Kidney capillary endothelial cell (primary cell): ENCODE measurements at places on chromosomes 2 and 18.

DNA sequence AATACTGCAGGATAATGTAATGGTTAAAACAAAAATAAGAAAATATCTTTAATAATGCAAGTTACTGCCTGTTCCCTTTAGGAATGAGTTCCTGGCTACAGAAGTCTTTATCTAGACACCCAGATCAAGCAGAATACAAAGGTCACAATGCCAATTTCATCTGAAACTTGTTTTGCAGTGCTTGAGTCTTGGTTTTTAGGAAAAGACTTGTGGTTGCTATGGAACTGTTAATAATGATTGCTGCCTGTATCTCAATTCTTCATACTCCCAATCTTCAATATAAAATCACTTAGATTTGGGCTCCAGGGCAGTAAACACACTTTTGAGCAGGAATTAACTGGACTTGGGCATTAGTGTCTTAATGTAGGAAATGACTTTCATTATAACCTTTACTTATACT lies 14.2 kb downstream of the CAVIN2 start:
- no peak for DNase-seq

GRCh38 chr18:50558948-50559751 lies 737 bp upstream of the MAPK4 start:
- no peak for DNase-seq

DNA sequence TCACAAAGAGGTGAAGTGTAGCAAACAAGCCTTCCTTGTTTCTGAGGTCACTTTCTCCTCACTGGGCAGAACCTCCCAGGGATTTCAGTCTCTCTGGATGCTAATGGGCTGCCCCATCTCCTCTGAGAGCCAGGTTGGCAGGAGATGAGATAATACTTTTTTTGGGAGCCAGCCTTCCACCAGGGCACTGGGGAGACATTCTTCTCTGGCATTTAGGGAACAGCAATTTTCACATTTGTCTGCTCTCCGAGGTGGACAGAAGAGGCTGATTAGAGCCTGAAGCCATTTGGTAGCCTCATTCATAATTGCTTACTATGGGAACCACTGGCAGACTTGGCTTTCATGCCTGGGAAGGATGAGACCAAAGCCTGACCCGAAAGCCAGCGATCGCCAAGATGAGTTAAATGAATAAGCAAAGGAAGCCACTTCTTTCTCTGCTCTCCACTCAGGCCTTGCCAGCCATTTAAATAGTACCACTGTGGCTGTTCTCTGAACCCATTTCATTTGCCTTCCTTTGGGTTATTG lies 70.1 kb downstream of the NRP2 start:
- DNase-seq, result no peak

DNA sequence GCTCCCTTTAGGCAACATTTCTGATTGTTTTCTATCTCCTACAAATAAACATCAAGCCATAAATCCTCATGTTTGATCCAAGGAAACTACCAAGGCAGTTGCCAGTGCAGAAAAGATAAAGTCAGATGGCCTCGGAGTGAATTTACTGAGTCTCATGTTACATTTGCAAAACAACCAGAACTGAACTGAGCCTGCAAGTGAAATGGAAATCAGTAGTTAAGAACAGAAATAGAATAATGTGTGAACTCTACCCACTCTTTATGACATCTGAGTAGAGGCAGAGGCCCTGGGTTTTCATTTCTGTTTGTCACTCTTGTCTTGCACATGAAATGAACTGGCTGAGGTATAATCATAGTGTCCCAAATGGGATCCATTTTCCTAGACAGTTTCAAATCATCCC lies 20.4 kb upstream of the DAPL1 start:
- no peak for DNase-seq

GRCh38 chr2:189751080-189751658 lies 11.4 kb downstream of the OSGEPL1 start:
- DNase-seq, result peak; percentile 25
